ENCODE measurements at places on chromosomes 7 and 10.

- no peak for DNase-seq
Measured at GRCh38 chr7:138358850-138359341, 101.2 kb upstream of the TRIM24 start.

DNA sequence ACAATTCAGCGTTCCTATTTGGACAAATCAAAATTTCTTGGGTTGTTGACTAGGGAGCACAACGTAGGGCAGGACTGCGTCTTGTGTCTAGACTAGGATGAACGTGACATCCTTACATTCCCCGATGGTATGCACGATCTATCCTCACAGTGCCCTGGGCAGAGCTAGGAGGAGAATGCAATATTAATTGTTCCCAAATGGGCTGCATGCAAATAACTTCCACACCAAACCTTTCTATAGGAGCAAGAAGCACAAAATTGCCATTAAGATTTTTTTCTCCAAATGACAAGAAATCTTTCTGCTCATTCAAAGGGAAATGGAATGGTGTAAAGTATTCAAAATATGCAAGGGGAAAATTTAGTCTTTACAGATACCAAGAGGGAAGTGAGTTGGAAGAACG lies 21.4 kb upstream of the AQP1 start:
- no peak for DNase-seq

GRCh38 chr10:108411894-108412293 lies 1247.4 kb upstream of the SORCS1 start:
- no peak for DNase-seq

GRCh38 chr10:3735175-3735574 lies 49.8 kb downstream of the KLF6 start:
- no peak for DNase-seq

- no peak for DNase-seq
Measured at GRCh38 chr10:12218991-12219390, 23.0 kb downstream of the CDC123 start.

- no peak for DNase-seq
Measured at GRCh38 chr7:120030876-120031275, 242.1 kb upstream of the KCND2 start.

DNA sequence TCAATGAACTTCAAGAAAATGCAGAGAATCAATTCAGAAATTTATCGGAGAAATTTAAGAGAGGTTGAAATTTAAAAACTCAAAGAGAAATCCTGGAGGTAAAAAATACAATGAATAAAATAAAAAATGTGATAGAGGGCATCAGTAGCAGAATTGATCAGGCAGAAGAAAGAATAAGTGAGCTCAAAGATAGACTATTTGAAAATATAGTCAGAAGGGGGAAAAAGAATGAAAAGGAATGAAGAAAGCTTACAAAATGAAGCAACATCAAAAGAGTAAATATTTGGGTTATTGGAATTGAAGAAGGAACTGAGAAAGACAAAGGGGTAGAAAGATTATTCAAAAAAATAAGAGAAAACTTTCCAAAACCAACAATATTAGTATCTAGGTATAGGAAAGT lies 291.4 kb downstream of the SH2D4B start:
- no peak for DNase-seq

DNA sequence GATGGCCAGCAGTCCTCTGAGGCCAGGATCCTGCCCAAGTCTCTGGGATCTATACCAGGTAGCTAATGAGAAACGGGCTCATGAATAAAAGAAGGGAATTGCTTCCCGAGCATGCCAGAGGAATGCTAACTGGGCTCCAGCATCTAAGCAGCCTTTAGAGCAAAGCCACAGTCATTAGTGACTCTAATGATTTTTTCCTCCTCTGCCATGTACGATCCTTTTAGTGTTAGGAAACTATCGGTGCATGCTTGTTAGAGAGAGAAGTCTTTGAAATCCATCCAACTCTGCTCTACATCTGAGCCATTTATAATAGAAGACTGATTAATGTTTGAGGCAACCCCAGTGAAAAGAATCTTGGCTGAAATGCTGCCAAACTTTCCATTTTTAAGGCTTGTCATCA lies 124.9 kb upstream of the TCERG1L start:
- DNase-seq, result no peak

GRCh38 chr10:101779544-101780186 lies 3.6 kb downstream of the NPM3 start:
- peak; percentile 90 for DNase-seq

DNA sequence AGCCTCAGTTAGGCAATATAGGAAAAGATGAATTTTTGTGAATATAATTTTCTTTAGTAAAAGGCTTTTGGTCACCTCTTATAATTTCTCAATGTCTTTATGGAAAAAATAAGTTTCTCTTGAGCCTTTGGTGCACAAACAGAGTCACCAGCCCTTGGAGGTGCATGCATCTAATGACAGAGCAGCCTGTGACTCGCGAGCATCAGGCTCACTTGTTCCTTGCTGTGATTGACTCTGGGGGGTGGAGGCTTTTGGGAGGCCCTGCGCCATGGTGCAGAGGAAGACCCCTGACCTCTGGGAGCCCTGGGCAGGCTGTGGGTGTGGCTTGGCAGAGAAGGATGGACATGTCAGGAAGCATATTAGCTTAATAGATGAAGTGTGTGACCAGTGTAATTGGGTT lies 60.2 kb downstream of the FIGNL1 start:
- DNase-seq, result no peak

GRCh38 chr7:146115851-146116520 lies 615 bp upstream of the CNTNAP2 start:
- DNase-seq, result peak; percentile 68

DNA sequence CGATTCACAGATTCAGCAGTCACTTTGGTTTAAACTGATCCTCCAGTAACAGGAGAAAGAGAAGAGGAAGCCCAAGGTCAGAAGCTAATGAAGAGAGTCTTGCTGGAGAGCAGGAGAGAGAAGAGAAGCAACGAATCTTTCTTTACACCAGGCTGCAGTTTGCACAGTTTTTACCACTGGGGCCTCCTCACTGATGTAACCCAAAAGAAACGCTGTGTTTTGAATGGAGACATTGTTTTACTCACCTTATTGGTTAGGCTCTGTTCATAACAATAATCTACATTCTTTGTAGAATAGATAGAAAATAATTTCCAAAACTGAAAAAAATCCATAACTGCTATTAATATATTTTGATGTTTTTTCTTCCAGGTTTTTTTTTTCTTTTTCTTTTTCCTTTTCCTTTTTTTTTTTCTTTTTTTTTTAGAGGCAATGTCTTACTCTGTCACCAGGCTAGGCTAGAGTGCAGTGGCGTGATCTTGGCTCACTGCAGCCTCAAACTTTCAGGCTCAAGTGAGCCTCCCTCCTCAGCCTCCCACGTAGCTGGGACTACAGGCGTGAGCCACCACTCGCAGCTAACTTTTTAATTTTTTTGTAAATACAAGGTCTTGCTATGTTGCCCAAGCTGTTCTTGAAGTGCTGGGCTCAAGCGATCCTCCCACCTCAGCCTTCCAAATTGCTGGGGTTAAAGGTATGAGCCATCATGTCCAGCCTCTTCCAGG lies 27.6 kb downstream of the LYZL1 start:
- no peak for DNase-seq

- DNase-seq, result no peak
Measured at GRCh38 chr7:11472646-11473045, 359.4 kb downstream of the THSD7A start.

DNA sequence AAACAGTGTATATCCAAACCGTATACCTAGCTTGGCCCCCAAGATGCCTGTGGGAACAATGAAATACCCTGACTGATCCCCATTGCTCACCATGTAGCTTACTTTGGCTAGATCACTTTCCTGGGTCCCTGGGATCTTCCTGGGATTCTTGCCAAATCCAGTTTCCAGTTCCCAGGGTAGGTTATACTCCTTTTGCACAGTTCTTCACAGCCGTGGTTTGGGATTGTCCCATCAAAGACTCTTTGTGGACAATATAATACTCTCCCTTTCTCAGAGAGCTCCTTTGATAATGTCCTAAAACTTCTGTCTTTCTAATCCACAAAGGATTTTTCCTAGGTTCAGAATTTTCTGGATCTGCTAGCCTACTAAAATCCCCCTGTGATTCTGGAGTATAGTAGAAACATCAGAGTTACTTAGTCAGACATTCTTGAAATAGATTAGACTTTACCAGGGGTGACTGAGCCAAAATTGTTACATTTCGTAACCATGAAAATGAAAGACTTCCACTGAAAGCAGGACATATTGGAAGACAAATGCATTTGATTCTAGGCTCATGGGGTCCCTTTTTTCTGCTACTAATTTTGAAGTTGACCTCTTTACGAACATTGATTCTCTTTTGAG lies 388.3 kb upstream of the ETV1 start:
- DNase-seq, result peak; percentile 62

DNA sequence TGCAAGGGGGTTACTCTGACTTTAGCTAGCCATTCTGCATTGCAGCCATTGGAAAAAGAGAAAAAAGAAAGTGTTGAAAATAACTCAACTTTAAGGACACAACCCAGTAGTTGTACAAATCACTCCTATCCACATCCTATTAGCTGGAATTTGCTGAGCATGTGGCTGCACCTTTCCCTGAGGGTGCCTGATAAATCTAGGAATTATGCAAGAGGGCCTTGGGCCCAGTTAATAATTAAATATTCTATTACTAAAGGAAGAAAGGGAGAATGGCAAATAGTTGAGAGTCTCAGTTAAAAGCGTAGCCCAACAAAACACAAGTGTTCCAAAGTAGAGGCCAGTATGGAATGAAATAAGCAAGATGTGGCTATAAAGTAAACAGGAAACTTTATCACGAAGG lies 200.9 kb upstream of the CNTNAP2 start:
- DNase-seq, result no peak

DNA sequence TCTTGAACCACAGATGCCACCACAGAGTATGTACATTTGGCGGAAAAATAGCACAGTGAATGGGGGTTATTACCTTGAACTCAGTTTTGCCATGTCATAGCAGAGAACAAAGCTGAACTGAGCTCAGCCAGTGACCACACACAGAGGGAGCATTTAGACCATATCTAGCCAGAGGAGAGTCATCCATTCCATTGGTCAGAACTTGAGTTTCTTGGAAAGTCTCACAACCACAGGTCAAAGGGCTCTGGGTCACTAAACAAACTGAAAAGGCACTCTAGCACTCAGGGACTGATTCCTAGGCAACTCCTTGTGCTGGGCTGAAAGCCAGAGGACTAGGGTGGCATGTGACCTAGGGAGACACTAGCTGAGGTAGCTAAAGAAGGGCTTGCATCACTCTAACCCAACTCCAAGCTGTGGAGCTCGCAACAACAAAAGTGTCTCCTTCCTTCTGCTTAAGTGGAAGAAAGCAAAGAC lies 239.7 kb upstream of the SEMA3D start:
- DNase-seq, result no peak

DNA sequence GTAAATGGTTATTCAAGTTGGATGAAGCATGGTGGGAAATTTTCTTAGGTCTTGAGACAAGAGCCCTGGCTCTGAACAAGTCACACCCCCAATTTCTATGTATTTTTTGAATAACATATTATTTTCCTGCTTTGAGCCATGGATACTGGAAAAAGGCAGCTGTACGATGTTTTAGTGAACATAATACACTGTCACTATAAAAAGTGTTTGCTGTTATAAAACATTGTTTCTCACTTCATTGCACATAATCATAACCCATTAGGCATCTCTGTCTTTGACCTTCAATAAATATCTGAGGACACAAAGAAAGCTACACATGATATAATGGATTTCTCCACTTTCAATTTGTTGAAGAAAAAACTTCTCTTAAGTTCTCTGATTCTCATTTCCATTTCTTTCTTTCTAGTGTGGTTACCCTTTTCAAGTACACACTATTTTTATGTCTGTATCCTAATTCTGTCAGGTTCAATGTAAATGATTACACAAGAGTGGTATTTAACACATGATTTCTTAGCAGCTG lies 283.9 kb upstream of the SP8 start:
- DNase-seq, result no peak

DNA sequence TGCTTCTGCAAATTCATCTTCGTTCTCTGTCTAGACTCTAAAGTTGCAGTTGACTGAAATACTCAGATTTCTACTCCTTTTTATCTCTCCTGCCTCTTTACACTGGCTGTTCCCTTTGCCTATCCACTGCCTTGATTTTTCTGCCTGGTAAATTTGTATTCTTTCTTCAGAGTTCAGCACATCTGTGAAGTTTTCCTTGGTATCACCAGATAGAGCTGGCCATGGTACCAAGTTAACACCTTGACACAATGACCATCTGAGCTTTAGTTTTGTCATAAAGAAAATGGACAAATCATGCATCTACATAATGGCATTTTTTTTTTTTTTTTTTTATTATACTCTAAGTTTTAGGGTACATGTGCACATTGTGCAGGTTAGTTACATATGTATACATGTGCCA lies 143.0 kb downstream of the PPP1R3A start:
- no peak for DNase-seq

GRCh38 chr10:16585103-16585502 lies 63.4 kb upstream of the C1QL3 start:
- DNase-seq, result no peak

GRCh38 chr10:24463611-24464426 lies 254.9 kb downstream of the KIAA1217 start:
- peak; percentile 76 for DNase-seq

DNA sequence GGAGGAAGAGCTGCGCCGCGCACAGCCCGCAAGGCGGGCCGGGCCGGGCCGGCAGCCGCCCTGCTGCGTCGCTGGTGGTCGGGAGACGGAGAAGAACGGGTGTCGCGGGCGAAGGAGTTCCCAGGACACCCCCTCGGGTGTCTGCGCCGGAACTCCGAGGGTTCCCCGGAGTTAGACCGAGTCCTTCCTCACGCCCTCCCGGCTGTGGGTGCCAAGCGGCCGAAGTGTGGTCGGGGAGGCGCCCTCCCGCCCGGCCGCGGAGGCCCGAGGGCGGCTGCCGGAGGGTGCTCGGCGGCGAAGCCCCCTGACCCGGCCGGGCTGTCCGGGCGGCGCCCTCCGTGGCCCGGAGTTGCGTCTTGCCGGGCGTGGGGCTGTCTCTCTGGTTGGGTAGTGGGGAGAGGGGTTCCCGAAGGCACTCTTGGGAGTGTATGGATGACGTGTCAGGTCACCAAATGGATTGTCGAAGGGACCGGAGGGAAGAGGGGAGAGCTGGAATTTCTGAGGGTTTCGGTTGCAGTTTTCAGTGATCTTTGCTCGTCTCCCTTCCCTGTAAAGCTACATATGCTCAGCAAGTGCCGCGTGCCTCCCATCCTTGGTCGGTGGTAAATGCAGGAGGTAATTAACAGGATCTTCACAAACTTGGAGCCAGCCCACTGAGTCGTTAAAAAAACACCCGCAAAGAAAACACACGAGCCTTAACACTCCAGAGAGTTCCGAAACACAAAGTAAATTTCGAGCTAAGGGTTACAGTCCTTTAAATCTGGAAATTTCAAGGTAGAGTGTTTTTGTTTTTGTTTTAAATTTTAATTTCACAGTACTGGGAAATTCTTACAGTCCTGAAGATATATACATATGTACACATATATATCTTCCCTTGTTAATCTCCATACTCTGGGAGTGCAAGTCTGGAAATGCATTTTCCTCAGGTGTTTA lies 871 bp downstream of the ST7 start:
- DNase-seq, result peak; percentile 76

GRCh38 chr7:150405584-150406311 lies 26.6 kb downstream of the ZNF775 start:
- DNase-seq, result peak; percentile 46

GRCh38 chr10:131890276-131891195 lies 10.3 kb upstream of the PPP2R2D start:
- no peak for DNase-seq

- no peak for DNase-seq
Measured at GRCh38 chr10:33859319-33860022, 525.0 kb upstream of the NRP1 start.
